ENCODE measurements at places on chromosomes 1 and 21. TPM values are rescaled to one million over a fixed set of nuclear protein-coding genes. Genes with fewer than 3 reads are reported as not detected.

DNA sequence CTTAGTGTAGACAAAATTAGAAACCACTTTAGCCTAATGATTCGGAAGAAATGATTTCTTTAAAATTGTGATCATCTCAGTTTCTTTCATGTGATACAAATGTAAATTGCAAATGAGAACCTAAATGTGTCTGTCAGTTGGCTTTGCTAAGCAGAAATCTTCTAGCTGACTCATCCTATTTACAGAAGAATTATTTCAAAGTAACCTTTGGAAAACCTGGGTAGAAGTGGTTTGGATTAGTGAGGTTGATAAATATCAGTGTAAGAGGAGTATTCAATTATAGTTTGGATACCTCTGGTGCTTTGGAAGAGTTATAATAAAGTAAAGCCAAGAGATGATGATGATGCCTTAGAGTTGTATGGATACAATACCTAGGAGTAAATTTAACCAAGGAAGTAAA is 37.4 kb downstream of the CC2D1B start:
- H3K36me3 ChIP-seq: no peaks in the 10 kb centered on the region
- DNase-seq: no peak
- H3K4me3 ChIP-seq: no peak overlapping the region
- no peaks in the 10 kb centered on the region for H3K4me1 ChIP-seq
- no peak overlapping the region for H3K27ac ChIP-seq

The ADORA3 gene
- 5.3 TPM for total RNA-seq

GRCh38 chr1:1841575-1841995 is 49.3 kb downstream of the GNB1 start:
- H3K36me3 ChIP-seq: no peaks in the 10 kb centered on the region
- no peaks in the 10 kb centered on the region for H3K4me1 ChIP-seq
- no peak for DNase-seq
- H3K27ac ChIP-seq: no peak overlapping the region

DNA sequence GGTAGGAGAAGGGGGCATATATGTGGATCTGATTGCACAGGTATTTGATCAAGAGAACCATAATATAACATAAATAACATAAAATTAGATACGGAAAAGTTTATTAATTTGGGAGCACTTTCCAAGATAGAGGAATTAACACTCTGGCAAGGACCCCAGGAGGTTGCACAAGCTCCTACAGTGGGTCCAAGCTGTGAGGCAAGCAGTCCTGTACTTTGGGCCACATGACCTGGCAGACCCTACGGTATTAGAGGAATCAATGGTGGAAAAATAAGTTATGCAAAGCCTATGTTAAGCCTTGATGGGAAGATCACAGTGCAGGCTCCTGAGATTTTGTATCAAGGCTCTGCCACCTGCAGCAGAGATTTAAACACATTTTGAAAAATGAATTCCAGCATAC is 220.1 kb downstream of the COL24A1 start:
- no peaks in the 10 kb centered on the region for H3K36me3 ChIP-seq
- no peak overlapping the region for H3K27ac ChIP-seq
- no peaks in the 10 kb centered on the region for H3K4me1 ChIP-seq
- no peak overlapping the region for H3K4me3 ChIP-seq
